ENCODE measurements at places on chromosomes 5 and 9.

GRCh38 chr9:90251316-90251715, 391.3 kb downstream of the DIRAS2 start:
- no peak for DNase-seq

DNA sequence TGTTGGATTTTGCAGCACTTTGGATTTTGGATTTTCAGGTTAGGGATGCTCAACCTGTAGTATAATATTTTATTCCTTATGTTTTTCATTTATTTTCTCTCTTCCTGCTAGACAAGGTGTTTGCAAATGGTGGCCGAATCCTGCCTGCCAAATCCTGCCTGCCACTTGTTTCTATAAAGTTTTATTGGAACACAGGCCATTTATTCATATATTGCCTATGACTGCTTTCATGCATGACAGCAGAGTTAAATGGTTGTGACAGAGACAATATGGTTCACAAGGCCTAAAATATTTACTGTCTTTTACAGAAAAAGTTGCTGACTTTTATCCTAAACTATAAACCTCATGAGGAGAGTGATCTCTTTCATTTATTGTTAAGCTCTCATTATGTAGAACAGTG, 72.7 kb downstream of the DENND4C start:
- no peak for DNase-seq

- peak; percentile 87 for DNase-seq
Measured at GRCh38 chr9:131627648-131628458, 82.5 kb downstream of the PRRT1B start.

DNA sequence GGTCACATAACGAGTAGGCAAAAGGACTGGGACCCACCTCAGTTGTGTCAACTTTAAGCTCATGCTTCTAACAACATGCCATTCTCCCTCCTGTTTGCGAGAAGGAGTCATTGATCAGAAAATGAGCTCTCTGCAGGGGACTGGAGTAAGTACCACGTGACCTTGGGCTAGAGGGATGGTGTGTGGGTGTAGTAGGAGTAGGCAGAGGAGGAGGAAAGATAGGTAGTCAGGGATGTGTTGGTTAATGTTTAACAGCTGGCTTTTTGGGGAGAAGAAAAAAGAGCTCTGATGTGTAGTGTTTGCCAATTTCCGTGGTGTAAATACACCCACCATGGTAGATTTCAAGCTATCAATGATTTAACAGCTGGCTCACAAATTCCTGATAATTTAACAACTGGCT, 160.3 kb upstream of the TBC1D2 start:
- DNase-seq = no peak

DNA sequence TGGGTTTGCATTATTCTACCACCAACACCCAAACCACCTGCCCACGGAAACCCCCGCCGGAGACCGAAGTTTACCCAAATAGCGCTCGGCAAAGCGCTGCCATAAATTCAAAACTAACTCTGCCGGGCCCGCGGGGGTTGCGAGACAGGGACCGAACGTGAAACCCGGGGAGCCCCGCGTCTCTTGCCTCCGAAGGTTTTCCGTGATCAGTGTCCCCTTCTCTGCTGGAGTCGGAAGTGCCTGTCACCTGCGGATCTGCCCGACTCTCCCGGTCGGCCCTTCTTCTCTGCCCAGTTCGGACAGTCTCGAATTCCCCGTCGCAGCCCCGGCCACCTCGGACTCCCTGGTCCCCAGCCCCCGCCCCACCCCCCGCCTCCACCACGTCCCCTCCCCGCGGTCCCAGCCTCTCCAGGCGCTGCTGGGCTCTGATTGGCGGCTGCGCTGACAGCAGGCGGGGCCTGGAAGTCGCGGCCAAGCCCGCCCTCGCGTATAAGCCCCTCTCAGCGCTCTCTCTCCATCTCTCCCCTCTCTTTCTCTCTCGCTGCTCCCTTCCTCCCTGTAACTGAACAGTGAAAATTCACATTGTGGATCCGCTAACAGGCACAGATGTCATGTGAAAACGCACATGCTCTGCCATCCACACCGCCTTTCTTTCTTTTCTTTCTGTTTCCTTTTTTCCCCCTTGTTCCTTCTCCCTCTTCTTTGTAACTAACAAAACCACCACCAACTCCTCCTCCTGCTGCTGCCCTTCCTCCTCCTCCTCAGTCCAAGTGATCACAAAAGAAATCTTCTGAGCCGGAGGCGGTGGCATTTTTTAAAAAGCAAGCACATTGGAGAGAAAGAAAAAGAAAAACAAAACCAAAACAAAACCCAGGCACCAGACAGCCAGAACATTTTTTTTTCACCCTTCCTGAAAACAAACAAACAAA, at the start of gene RORB:
Gene RORB (plus strand): TSS at position 517 of the 929 bp plus-strand sequence. CDS start 642 bp downstream, outside the sequence.
- peak; percentile 64 for DNase-seq
